ENCODE measurements at places on chromosomes 6 and 20.

DNA sequence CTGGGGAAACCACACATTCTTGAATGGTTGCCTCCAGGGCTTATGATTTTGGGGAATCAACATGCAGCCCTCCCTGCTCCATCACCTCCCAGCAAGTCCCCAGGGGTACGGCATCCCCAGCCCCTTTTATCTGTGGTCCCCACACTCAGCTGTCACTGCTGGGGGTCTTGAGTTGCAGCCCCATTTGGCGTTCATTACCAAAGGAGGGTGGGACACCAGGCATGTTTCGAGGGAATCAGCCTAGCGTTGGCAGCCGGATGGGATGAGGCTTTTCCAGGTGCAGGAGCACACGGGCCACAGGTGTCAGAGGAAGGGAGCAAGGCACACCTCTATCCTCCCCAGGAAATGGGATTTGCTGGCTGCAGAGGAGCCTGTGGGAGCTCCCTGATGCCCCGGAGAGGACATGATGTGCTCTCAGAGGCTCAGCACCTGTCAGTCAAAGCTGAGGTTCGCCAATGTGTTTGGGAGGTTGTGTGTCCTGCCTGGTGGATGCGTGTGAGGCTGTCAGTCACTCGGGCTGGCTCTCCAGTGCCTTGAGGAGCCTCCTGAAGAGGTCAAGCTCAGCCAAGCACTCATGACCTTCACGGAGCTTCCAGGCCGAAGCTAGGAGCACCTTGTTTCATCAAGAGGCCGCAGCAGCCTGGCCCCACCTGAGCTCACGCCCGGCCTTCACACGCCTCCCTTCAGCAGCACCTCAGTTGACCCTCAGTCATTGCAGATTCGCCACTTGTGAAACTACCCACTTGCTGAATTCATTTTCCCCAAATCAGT is 95.0 kb downstream of the ERMARD start:
- no peak for DNase-seq

DNA sequence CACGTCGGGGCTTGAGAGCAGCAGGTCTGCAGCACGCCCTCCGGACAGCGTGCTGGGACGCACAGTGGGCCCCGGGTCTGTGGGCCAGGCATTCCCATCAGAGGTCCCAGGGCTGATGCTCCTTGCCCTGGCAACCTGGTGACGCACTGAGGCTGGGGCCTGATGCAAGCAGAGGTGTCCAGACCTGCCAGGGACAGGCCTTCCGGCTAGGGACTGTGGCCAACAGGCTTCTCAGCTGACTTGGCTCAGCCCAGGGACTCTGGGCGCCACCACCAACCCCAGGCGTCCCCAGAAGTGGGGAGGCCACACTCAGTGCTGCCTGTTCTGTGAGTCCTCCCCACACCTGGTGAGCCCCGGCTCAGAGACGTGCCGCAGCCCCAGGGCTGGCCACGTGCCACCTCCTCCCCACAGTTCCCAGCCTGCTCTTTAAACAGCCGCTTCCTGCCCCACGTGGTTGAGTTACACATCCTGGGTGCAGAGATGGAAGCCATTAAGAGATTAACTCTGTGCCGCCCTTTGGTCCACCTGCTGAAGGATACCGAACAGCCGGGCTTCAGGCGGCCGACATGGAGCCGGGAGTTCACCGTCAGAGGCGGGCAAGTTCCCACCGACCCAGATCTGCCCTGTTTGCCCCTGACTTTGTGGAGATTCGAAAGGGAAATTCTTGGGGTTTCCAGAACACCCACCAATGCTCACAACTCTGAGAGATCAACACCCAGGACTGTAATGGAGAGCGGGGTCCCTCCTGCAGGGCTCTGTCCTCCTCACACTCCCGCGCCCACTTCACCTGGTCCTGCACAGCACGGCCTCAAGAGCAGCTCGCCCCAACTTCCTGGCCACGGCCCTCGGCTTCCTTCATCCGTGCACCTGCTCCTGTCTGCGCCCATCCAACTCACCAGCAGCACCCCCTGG is 37.6 kb upstream of the ZBP1 start:
- no peak for DNase-seq

- DNase-seq, result peak; percentile 84
Measured at GRCh38 chr6:148943451-148943850, 196.6 kb downstream of the UST start.

DNA sequence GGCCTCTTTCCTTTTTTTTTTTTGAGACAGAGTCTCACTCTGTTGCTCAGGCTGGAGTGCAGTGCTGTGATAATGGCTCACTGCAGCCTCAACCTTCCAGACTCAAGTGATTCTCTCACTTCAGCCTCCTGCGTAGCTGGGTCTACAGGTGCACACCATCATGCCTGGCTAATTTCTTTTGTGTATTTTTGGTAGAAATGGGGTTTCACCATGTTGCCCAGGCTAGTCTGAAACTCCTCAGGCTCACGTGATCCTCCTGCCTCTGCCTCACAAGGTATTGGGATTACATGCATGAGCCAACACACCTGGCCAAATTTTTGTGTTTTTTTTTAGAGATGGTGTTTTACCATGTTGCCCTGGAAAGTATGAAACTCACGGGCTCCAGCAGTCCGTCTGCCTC is 29.3 kb downstream of the SRC start:
- DNase-seq, result no peak

DNA sequence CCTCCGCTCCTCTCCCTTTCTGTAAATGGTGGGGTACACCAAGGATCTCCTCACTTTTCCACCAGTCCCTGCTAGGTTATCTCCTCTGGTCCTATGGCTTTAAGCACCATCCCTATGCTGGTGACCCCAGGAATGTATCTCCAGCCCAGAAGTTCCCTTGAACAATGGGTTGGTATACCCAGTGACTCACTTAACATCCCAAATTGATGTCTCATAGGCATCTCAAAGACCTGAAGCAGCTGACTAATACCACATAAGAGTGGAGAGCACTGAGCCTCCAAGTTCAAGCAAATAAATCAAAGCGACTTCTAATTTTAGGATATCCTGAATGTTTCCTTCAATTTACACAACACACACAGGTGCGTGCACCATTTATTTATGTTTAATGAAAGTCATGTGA is 48.3 kb downstream of the ADGRF1 start:
- peak; percentile 87 for DNase-seq
